ENCODE measurements at places on chromosomes 12 and 14. TPM values are rescaled to one million over a fixed set of nuclear protein-coding genes. Genes with fewer than 3 reads are reported as not detected.

DNA sequence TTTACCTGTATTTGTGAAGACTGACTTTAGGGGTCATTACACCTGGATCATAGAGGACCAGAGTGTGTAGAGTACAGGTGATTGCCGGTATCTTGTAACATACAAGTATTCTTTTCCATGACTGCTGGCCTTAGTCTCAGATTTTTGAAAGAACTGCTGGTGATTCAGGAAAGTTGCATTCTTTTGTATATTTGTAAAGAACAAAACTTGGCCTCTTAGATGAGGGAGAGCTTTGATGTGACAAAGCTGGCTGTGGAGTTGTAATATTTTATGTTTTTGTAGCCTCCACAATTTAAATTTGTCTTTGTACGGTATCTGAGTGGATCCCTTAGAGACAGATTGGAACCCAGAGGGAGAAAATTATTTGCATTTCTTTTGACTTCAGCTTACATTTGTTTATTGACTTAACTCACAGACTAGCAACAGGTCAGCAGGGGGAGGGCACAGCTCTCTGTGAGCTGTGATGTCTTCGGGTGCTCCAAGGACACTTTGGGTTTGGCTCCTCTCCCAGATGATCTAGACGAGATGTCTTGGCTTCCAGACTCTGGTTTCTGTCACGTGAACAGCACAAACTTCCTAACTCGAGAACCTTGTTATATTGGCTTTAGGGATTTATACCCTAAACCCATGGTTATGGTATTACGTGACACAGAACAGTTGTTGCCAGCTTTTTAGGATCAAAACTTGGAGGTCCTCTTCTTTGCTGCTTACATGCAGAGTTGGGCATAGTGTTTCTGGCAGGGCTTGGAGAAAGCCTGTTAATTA, 65.9 kb downstream of the DAAM1 start:
- peak; percentile 84 for DNase-seq

Gene TUBA1A
- 444 TPM for total RNA-seq

DNA sequence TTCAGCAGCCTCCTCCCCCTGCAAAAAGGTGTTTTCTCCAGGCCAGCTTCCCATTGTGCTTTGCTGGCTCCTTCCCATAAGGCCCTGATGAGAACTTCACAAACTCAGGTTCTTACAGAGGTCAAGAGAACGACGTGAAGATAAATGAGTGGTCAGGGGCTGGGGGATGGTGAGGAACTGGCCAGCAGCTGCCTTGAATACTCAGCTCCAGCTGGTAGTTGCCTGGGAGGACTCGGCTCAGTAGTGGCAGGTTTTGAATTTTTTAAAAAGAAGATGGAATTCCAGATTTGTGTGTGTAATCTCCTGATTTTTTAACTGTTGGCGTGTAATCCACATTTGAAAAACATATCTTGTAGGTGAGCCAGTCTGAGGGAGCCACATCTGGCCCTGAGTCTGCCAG, 5.9 kb downstream of the DDX55 start:
- no peak for DNase-seq

Gene ASB2
- 14.9 TPM for total RNA-seq

GRCh38 chr12:14921218-14921617, 17.1 kb downstream of the ERP27 start:
- DNase-seq = no peak

GRCh38 chr14:20400589-20400964, 12.7 kb downstream of the TEP1 start:
- no peak for DNase-seq

DNA sequence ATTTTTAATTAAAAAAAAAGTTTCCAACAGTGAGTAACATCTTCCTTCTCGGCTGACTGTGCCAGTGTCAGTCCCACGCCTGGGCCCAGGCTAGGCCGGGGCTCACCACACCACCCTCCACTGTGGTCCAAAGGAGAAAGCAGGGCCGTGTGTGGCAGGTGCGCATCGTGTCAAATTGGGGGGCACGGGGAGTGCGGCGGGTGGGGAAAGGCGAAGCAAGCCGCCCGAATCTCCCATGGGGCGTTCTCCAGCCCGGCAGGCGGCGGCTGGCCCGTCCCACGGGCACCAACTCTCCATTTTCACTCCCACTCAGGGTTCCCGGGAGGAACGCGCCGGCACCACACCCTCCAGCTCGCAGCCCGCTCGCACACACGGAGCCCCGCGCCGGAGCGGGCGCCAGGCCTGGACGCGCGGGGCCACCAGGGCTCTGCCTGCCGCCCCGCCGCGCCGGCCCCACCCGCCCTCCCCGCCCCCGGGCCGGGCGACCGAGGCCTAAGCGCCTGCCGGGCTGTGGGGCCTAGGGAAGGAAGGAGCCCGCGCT, 604 bp downstream of the EEA1 start:
- DNase-seq = peak; percentile 44

Gene RNASE13
- total RNA-seq = not detected

- DNase-seq = no peak
These were observed 7.4 kb downstream of the ELK3 start for GRCh38 chr12:96201272-96202227.

DNA sequence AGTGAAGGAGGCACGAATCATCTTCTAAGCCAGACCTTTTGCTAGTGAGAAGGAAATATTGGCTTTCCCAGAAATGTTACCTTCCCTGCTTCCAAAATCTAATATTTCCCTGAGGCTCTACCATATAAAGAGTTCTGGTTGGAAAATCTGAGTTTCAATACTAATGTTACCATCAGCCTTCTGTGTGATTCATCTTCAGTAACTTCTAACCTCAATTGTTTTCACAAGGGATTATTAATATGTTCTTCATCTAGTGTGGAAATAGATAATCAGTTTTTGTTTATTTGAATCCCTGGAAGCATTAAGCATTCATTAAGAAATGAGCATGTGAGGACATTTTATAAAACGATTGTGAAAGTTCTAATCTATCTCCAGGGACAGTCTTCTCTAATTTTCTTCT, 720.9 kb downstream of the AACS start:
- no peak for DNase-seq

DNA sequence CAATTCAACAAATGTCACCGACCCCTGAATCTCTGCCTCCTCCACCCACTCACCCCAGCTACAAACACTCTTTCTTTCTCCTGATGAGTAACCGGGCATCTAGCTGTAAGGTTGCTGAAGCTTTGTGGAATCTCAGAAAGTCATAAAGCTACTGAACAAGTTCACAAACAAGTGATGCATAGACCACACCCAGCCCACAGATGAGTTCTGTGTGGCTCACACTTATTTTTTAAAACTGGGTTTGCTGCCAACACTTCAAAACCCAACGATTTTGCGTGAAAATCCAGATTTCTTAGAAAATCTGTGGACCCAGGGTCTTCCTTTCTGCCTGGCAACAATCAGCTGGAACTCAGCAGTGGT, 96.1 kb downstream of the APAF1 start:
- no peak for DNase-seq

DNA sequence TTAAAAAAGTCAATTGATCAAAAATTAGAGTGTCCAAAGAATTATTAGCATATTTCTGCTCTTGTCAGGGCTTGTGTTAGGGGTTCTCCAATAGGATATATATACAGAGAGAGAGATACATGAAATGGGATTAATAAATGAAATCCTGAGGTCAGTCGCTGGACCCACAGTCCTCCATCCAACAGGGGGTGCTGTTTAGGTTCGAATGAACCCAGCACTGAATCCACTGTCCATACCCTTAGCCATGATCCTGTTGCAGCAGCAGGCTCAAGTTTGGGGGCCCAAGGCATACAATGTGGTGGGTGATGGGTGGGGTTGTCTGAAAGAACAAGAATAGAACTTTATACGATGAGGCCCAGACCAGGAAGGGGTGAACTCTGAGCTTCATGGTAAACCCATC, 780 bp upstream of the MYO1H start:
- no peak for DNase-seq

DNA sequence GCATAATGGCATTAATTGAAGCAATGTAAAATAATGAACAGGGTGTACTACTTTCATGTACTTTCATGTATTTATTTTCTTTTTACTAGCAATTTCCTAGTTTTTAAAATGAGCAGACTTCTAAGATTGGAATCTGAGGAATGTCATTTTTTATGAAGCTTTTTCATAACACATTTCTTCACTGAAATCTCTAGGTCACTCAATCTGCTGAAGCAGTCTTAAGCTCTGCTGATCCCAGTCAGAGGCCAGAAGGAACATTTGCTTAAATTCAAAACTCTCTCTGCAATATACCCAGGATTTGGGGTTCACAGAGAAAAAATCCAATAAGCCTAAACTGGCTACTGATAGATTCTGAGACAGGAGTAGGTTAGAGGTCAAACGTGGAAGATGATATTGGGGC, 73.6 kb upstream of the CNTN1 start:
- no peak for DNase-seq

Gene MANSC4
- not detected for total RNA-seq

Data from SJSA1 (cell line).